SK-N-SH treated with all-trans-retinoic acid at 6 μM for 48 hours (cell line): ENCODE measurements at places on chromosomes 3 and 15.

DNA sequence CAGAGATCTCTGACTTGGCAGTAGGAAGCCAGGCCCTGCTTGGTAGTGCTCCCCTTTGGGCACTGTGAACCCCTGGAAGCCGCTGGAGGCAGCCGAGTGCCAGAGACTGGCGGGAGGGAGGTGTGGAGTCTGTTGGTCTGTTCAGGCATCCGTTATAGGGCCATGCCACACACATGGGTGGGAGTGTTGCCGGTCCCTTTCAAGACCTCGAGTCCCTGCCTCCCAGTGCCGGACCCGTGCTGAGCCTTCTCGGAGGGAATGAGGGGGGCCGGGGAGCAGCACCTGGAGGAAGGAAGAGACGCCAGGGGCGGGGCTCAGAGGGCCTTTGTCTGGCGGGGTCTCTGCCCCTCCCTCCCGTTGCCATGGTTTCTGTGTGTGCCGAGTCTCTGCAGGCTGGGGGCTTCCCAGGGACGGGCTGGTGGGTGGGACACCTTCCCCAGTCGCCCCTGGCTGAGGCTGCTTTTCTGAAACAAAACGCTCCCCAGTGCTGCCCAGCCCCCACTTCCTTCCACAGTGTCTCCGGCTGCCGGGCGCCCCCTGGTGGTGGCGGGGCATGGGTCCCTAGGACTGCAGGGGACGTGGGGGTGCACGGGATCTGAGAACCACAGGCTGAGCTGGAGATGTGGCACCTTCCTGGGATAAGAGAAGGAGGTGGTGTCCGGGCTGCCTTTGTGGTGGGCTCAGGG is 10.0 kb downstream of the GNAI2 start:
- ATAC-seq = peak; percentile 95

DNA sequence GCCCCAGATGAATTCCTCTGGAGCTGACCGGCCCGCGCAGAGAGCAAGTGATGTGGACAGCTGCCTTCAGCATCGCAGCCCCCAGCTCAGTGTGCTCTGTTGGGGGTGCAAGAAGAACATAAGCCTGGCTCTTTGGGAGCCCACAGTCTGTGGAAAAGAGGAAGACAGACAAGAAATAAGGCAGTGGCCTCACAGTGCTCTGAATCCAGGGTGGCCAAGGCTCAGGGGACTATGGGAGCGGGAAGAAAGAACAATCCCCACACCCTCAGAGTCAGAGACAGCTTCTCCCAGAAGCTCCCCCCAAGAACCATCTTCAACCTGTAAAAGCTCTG is 277 bp upstream of the HDDC3 start:
- ATAC-seq = no peak

GRCh38 chr15:75927601-75928000 is 23.9 kb downstream of the FBXO22 start:
- no peak for ATAC-seq

- ATAC-seq = no peak
These were observed 84.4 kb downstream of the MYLK start for GRCh38 chr3:123799544-123800361.

DNA sequence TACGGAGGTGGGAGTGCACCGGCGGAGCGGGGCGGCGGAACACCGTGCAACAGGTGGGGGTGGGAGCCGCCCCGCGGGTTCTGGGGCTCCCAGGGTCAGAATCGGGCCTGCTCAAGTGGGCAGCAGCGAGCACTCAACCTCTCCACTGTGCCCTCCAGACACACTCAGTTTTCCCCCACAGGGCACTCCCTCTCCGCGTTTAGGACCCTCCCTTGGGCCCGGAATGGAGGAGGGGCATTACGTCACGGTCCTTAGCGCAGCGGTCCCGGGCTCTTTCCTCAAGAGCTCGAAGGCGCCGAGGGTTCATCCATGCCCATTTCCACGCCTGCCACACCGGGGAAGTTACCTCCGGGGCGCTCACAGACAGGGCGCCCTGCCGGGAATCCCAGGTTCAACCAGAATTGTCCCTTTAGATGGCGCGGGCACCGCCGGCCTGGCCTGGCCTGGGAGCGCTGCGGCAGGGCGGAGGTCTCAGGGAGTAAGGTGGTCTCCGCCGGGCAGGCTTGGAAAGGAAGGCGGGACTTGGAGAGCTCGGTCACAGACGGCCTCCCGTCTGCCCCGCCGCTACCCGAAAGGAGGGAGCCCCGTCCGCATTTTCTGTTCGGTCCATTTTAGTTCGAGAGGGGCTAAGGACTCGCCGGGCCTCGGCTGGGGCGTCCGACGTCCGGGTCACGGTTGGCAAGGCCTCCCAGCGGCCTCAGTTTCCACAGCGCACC is 5.1 kb downstream of the RNU6-1 start:
- ATAC-seq = no peak

DNA sequence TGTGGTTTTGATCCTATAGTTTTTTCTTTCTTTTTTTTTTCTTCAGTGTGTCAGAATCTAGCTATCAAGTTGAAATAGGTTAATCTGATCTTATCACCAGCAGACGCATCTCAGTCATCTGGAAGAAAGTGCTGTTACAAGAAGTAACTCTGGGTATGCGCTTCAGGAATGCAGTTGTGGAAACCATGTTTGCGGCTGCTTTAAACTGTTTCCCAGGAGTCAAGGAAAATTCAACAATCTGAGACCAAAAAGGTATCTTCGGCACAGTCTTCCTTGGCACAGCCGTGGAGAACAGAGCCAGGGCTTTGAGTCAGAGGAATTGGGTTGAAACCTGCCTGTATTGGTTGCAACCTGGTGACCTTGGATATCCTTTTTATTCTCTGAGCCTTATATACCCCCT is 59.9 kb downstream of the CD47 start:
- ATAC-seq = peak; percentile 66

- ATAC-seq = no peak
These were observed 236.9 kb upstream of the TRIM42 start for GRCh38 chr3:140441006-140441405.

DNA sequence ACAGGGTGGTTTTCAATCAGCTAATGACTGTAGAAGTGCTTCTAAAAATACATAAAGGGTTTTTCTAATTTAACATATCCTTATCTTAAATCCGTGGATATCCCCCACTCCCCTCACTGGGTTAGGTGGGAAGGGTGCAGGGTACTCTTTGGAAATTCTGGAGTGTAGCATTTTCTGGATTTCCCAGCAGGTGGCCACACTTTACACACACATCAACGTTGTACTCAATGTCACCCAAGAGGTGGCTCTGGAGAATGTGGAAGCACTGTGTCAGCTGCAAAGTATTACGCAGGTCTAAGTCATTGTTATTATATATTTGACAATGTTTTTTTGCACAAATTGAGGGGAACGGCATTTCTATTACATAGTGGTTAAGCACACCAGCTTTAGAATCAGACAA is 168.8 kb downstream of the CHDH start:
- ATAC-seq = peak; percentile 68

- ATAC-seq = peak; percentile 48; the same call in 2 of the 3 replicates
These were observed 137.9 kb downstream of the SSR3 start for GRCh38 chr3:156416846-156417558.

GRCh38 chr3:119239206-119239820 is 1.4 kb downstream of the B4GALT4 start:
- ATAC-seq = no peak

DNA sequence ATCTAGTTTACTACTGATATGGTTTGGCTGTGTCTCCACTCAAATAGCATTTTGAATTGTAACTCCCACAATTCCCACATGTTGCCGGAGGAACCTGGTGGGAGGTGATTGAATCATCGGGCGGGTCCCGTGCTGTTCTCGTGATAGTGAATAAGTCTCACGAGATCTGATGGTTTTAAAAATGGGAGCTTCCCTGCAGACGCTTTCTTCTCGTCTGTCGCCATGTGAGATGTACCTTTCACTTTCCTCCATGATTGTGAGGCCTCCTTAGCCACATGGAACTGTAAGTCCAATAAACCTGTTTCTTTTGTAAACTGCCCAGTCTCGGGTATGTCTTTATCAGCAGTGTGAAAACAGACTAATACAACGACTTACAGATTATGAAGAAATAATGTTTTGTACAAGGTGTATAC is 35.6 kb upstream of the PYDC2 start:
- ATAC-seq = peak; percentile 82

DNA sequence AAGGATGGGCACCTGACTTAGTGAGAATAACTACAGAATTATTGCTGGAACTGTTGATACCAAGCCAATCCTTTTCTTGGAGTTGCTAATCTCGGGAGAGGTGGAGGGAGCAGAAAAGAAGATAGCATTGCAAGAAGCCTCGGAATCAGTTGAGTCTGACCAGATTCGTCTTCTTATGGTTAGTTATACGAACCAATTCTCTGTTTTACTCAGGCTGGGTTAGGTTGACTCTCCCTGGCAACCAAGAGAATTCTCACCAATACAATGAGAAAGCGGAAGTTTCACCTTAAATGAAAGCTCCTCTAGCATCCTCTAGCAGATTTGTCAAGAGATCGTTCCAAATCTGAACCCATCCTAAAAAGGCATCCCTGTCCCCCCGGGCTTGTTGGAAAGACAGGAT is 43.5 kb upstream of the UBE2E1 start:
- no peak; the same call in 1 of the 3 replicates for ATAC-seq

DNA sequence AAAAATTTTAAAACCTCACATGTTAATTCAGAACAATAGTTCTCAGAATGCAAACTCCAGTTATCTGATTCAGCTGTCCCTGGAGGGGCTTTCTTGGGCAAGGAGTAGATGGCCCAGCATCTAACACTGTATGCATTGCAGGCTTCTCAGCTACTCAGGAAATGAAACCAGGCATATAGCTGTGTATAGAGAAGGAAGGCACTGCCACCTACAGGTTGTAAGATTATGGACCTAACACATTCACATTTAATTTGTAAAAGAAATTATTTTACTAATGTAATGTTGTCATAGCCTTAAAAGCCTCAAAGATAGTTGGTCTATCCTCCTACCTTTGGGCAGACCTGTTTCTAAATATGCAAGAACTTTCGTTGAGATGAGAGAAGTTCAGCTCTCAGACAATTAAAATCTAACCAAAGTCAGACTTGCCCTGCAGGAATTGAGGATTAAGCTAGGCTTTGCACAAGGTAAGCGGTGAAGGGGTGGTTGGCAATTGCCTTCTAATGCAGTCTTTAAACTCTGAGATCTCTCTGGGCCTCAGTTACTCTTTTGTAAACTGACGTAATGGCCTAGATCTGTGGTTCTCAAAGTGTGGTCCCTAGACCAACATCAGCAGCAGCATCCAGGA is 132.8 kb upstream of the SLC24A5 start:
- peak; percentile 99 for ATAC-seq

- no peak for ATAC-seq
These were observed 873.5 kb downstream of the OTOL1 start for GRCh38 chr3:162370141-162370540.

GRCh38 chr3:193375614-193376013 is 2.9 kb downstream of the ATP13A5 start:
- no peak for ATAC-seq

- no peak for ATAC-seq
These were observed 223.2 kb downstream of the MBNL1 start for GRCh38 chr3:152491922-152492321.

GRCh38 chr15:90266061-90266431 is 574 bp downstream of the NGRN start:
- ATAC-seq = peak; percentile 62

DNA sequence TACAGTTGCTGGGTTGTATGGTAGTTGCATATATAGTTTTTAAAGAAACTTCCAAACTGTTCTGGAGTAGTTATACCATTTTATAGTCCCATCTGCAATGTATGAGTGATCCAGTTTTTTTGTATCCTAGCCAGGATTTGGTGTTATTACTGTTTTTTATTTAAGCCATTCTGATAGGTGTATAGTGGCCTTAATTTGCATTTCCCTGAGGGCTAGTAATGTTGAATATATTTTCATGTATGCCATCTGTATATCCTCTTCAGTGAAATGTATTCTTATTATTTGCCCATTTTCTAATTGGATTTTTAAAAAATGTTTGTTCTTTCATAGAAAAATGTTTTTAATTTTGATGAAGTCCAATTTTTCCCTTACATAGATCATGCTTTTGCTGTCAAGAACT is 29.2 kb downstream of the PXK start:
- ATAC-seq = no peak

GRCh38 chr3:127629467-127630403 is 750 bp downstream of the PODXL2 start:
- no peak; the same call in 2 of the 3 replicates for ATAC-seq

DNA sequence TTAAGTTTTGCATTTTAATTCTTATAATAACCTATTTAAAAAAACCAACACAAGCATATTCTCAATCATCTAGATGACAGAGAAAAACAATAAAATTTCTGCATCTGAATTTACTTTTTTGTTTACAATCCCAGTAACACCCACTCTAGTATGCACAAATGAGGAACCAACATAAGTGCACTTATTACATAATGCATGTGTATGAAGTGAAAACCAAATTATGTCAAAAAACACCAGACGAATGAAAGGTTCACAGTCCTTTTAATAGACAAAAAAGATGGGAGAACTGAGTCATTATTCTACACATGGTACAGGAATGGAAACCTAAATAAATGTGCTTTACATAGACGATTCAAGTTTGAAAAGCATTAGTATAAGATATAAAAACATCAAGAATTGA is 91.7 kb downstream of the NR1I2 start:
- ATAC-seq = no peak

DNA sequence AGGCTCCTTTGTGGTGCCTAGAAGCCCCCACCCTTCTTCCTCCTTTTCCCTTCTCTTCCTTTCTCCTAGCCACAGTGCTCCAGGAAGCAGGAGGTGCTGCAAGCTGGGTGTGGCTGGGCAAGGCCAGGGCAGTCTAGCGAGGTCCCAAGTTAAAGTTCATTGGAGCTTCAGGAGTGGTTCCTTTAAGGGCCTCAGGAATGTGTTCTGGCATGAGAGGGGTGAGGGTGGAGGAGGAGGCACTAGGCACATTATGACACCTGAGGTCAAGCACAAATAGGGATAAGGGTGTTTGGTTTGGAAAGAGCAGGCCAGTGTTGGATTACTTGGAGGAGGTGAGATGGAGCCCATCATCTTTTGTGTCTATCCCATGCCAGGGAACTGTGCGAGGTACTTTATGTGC is 258.7 kb downstream of the TLE3 start:
- no peak for ATAC-seq

DNA sequence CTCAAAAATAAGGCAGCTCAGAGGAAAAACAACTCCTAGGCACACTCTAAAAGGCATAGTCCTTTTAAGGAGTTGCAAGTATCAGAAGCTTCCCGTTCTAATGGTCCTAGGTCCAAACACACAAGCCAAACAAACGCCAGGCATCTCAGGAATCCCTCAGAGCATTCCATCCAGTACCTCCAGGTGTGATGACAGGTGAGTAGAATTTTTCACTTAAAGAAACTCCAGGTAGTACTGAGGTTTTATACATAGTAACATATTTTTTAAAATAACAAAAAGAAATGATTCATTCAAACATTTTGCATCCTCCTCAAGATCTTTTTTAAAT is 1092.3 kb downstream of the TUSC7 start:
- ATAC-seq = no peak

- no peak for ATAC-seq
These were observed 25.9 kb upstream of the MTMR10 start for GRCh38 chr15:31017311-31017710.

DNA sequence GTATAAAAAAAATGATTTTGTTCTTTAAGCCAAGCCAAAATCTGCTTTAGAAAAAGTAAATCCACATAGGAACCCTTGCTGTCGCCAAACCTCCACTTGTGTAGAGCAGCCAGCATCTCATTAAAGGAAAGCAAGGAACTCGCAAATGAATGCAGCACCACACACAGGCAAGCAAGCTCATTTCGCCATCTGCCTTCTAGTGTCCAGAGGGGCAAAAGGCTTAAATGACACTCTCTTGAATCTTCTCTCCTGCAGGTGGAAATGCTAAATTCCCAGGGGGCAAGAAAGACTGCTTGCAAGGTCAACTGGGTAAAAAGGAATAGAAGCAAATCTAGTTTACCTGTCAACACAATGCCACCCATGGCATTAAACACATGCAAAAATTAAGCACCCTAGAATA is 2.4 kb downstream of the MB21D2 start:
- peak; percentile 22 for ATAC-seq

GRCh38 chr3:120450600-120451271 is at the start of gene FSTL1:
FSTL1 (minus strand) TSS chr3:120450992; CDS start chr3:120450746, 246 bp downstream.
- ATAC-seq = peak; percentile 75
